Stimulated activated CD8-positive, alpha-beta memory T cell treated with anti-CD3 and anti-CD28 coated beads, Interleukin-15, amount 100 ng/mL, for 48 hours (primary cell): ENCODE measurements at places on chromosomes 2 and 18.

GRCh38 chr18:77058290-77058835, 74.2 kb downstream of the MBP start:
- no peak for DNase-seq

- no peak for DNase-seq
These were observed 196.1 kb upstream of the OSR1 start for GRCh38 chr2:19554520-19554919.

- DNase-seq: no peak
These were observed 232.8 kb downstream of the PIK3C3 start for GRCh38 chr18:42187611-42188380.

GRCh38 chr18:63203497-63203896, 116.1 kb downstream of the BCL2 start:
- DNase-seq: no peak

DNA sequence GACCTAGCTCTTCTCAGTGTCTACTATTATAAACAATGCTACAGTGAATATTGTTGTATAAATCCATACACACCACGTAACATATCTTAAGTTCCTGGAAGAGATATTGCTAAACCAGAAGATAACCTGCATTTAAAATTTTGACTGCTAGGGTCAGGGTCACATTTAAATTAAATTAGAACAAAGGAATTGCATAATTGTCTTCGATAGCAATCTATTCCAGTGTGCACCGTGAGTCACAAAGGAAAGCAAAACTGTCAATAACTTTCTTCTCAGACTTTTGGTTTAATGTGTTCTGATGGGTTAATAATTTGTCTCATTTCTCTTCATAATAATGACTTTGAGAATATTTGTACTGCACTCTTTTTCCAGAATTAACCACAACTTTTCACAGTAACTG, 4.2 kb downstream of the GEN1 start:
- no peak for DNase-seq

- peak; percentile 21 for DNase-seq
These were observed 72.2 kb upstream of the TMEM87B start for GRCh38 chr2:111982822-111983221.

DNA sequence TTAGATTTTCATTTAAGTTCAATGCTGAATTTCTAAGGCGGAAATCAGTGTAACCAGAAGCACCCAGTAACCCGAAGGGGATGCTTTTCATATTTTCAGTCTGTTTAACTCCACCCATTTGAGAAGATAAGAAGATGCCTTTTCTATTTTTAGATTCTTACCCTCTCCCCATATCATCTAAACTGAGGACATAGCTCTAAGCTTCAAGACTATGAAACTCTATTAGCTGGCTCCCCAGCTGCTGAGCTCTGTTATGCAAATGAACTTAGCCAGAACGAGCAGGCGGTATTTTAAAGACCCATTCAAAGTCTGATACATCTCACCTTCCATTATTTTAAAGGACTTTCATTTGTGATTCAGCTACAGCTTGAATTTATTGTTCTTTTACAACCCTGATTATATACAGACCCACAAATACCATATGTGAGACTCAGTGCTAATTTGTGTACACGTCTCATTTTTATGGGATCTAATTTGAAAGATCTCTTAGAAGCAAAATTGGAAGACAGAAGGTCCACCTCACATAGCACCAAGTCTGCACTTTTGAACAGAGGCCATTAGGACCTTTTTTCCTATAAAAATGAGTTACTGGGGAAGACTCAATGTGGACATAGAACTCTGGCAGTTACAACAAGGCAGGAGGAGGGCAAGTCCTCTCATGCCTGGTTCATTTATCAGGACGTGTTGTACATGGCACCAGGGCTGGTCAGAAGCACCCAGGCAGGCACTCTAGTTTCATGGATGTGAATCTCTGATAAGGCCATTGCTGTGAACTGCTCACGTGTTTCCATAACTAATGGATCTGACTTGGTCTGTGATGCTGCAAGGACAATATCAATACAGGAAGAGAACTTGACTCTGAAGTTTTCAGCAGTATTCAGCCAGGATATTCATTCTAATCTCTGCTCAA, 16.3 kb downstream of the CDC42EP3 start:
- no peak for DNase-seq

DNA sequence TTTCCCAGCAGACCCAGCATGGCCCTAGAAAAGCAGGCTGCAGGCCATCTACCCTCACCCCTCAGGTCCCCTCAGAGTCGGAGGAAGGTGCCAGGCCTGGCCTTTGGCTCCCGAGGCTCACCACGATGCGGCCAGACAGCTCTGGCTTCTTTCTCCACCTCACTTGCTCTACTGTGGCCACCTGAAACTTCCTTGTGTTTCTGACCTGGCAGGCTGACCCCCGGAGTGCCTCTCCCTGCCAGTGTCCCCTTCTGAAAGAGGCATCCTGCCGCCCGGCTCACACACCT, 375.0 kb upstream of the HS6ST1 start:
- no peak for DNase-seq

DNA sequence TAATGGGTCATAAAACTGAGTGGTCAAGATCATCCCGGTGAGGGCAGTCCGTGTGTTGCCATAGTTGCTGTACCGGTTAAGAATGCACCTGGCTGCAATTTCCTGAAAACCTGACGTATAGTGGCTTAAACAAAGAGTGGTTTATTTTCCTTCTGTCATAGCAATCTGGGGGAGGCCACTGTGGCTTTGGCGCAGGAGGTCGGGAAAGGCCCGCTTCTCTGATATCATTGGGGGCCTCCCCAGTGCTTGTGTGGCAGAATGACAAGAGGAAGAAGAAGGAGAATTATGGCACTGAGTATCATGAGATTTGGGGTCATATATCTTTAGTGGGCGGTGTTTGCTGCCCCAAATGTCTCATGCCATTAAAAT, 4.4 kb downstream of the C2orf92 start:
- peak; percentile 58 for DNase-seq

DNA sequence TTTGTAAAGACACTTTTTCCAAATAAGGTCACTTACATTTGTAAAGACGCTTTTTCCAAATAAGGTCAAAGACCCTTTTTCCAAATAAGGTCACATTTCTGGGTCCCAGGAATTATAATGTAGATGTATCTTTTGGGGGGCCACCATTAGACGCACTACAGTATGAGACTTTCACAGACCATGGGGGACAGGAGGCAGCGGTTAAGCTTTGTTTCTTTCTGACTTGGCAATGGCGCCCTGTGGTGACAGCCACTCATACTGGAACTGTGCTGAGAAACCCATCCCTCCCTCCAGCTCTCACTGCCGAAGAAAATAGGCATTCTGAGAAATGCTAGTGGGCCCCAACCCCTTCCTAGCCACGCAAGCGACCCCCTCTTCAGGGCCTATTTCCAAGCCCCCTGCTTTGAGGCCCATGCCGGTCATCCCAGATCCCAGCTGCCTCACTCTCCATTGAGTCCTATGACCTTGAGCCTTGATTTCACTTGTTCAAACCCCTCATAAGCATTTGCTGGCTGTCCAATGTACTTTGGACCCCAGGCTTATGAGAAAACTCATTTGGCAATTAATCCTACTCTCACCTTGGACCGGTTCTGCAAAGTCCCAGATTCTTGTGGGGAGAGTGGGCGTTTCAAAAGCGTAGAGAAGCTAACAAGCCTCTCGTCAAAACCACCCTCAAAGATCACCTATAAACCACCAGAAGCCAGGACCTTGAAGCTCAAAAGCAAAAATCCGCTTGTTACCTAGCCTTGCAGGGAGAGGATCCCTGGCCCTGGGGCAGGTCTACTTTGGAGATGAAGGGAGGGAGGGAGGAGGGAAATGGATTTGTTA, 11.3 kb upstream of the SPATA3 start:
- peak; percentile 67 for DNase-seq

- DNase-seq: no peak
These were observed 10.8 kb upstream of the ATL2 start for GRCh38 chr2:38387887-38388286.

- DNase-seq: no peak
These were observed 25.8 kb downstream of the IL1F10 start for GRCh38 chr2:113093613-113093977.

DNA sequence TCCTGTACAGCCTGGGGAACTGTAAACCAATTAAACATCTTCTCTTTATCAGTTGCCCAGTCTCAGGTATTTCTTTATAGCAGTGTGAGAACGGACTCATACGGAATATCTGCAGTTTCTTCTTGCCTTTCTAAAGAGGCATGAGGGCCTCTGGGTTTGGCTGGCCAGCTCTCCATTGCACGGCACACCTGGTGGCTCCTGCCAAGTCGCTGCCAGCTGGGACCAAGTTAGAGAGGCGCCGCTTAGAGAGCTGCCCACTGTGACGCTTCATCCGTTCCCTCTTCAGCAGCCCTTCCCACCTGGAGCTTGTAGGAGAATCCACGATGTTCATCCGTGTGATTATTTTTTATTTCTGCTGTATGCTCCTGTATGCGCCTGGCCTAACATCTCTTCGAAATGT, 195.4 kb downstream of the TWIST2 start:
- no peak for DNase-seq
